ENCODE measurements at places on chromosomes 3 and 15.

DNA sequence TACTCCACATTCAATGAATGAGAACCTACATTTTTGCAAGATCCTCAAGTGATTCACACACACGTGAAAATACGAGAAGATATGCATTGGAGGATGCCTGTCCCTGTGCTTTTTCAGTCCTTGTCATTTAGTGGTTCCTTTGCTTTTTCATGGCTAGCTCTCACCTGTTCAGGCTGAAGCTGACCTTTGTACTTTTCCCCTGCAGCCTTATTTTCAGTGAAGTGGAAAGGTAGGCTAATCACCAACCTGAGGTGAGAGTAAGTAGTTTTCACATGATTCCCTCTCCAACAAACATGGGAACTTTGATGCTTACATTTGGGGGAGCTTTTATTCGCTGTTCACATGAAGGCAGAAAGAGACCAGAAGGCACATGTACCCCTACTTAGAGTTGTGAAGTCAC is 8.3 kb downstream of the ITPR1 start:
- DNase-seq: no peak

GRCh38 chr15:60871731-60872130 is 357.4 kb downstream of the RORA start:
- DNase-seq: no peak

GRCh38 chr3:168608926-168609325 is 513.2 kb upstream of the GOLIM4 start:
- DNase-seq: no peak

DNA sequence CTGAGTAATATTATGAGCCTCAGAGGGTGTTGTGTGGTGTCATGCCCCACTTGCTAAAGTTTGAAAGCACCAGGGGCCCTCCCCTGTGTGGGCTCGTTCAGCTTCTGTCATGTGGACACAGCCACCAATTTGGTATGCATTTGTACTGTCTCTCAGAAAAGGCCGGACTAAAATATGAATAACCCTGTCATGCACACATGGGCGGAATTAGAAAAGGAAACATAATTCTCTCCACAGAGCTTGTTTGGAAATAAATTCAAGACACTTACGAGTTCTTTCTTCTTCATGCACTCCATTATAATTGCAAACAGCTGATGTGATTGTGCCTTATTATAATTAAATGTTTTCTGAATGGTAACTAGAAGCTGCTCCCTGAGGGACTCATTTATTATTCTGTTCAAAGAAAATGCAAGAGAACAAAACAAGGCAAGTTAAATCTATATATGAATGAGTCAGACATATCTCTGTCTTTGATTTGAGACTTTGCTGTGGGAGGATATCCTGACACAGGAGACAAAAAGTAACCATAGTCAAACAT is 39.1 kb downstream of the TRPM1 start:
- no peak for DNase-seq

DNA sequence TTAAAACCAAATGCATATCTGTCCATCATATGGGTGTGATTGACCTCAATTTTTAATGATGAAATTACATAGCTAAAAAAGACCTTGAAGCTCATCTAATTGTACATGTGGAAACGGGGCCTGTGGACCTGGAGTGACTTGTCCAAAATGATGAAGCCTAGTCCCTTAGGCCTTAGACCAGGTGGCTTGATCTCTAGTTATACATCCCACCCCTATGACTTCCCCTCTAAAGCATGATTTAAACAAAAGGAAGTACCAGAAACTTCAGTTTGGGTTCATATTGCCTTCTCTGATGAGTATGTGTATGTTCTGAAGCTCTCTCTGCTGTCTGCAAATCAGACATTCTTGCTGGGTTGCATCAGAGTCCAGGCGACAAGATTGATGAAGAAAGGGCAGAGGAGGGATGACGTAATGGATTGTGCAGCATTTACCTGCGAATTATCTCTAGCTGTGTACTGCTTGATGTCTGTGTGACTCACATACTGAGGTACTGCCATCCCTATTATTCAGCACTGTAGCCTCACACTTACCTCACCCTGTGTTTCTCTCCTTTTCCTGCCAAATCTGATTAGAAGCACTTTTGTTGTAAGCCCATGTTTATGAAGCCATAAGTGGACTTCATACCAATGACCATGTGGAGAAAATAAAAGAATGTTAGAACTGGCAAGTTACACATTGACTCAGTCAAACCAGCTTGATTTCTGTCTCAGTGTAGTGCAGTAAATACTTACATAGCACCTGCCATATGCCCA is 111.5 kb downstream of the FILIP1L start:
- DNase-seq: no peak

- no peak for DNase-seq
Observed at GRCh38 chr3:59418836-59419235, 369.0 kb upstream of the CFAP20DC start.

GRCh38 chr3:19399356-19399755 is 251.0 kb downstream of the KCNH8 start:
- no peak for DNase-seq

DNA sequence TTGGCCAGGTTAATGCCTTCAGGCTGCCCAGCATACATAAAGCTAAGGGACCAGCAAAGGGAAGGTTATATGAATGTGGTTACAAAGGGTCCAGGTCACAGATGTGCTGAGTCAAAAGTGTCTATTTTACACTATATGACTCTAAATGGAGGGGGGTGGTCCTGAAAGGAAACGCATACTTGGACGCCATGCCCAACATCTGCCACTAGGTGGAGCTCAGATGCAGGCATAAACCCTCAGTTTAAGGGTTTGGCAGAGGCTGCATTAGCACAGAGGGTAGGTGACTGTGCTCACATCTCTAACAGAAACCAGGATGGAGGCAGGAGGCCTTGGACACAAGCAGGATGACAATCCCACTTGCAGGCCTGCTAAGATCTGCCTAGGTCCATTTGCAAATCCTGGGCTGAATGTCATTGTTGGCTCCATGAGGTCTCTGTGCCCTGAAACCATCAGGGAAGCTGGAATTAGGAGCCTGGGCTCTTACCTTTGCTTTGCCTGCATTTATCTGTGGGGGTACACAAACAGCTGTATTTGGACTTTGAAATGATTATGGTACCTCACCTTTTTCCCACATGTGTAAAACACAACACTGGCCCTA is 55.8 kb downstream of the ZNF621 start:
- DNase-seq: peak; percentile 7

DNA sequence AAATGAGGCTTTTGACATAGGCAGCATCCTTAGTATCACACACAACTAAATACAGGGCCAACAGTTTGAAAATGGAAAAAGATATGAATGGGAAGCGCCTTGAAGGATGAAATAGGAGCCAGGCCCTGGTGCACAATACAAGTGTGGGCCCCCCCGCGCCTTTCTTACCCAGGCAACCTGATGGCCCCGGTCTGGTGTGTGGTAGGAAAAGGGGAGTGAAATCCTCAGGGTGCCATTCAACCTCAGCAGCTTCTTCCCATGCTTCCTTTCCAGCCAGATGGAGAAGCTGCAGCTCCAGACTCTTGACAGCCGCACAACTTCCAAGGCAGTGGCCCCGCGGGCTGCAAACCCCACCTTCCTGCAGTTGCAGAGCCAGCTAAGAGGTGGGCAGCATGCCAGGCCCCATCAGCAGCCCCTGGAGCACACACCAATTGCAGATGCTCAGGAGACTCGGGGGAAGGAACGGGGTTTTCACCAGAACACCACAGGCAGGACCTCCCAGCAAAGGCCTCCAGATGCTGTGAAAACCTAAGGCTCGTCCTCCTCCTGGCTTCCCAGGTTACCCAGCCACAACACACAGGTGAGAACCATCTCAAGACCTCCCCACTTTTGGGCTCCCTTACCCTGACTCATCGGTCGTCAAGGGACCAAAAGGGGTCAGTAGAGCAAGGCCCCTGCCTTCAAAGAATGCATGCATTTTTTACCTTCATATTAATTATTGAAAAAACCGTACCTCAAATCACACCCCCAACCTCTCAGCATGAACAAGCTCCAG is 101.6 kb downstream of the CPN2 start:
- DNase-seq: no peak

- DNase-seq: no peak
Observed at GRCh38 chr3:169512991-169513390, 150.5 kb downstream of the MECOM start.

- no peak for DNase-seq
Observed at GRCh38 chr3:64627471-64628321, 60.1 kb downstream of the ADAMTS9 start.

- DNase-seq: no peak
Observed at GRCh38 chr15:35671197-35671596, 125.2 kb upstream of the DPH6 start.

GRCh38 chr3:128488636-128488990 is 4.4 kb downstream of the GATA2 start:
- DNase-seq: no peak

DNA sequence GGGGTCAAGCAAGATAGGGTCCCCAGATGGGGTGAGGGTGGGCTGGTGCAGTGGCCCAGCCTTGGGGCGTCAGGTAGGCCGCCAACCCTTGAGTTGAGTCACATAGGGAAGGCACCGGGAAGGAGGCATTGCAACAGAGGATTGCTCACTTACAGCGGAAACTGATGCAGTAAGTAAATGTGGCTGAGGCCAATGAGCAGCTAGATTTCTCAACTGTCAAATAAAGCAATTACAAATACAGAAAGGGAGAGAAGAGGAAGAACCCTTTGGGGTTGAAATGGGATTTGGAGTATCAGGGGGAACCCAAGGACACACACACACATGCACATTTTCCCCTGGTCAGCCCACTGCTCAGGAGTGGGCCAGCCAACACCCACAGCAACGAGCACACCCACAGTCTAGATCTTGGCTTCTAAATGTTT is 44.0 kb downstream of the CHSY1 start:
- DNase-seq: no peak

DNA sequence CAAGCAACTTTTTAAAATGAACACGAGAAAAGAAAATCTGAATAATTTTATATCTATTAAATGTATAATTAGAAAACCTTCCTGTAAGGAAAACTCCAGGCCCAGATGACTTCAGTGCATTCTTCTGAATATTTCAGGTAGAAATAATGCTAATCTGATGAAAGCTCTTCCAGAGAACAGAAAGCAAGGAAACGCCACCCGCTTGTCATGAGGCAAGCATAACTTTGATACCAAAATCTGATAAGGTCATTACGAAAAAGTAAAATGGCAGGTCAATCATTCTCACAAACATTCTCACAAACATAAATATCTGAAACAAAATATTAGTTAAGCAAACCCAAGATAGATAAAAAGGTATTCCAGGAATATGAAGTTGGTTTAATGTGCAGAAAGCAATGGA is 60.6 kb upstream of the PCSK6 start:
- no peak for DNase-seq

- DNase-seq: no peak
Observed at GRCh38 chr15:82178061-82178460, 84.5 kb downstream of the EFL1 start.

DNA sequence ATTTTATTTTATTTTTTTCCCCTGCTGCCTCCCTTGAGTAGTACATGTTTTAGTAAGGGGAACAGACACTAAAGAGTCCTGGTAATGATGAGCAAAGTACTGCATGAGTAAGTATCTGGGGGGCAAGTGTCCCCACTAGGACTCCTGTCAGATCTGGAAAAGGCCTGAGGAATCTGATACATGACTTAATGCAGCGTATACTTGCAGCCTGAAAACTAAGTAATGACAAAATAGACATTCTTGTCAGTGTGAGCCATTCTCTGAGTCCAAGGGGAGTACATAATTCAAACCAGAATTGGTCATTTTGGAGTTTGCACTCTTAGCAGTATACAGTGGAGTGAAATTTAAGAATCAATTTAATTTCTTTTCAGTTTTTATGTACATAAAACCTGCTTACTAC is 27.5 kb downstream of the NXPE3 start:
- no peak for DNase-seq

DNA sequence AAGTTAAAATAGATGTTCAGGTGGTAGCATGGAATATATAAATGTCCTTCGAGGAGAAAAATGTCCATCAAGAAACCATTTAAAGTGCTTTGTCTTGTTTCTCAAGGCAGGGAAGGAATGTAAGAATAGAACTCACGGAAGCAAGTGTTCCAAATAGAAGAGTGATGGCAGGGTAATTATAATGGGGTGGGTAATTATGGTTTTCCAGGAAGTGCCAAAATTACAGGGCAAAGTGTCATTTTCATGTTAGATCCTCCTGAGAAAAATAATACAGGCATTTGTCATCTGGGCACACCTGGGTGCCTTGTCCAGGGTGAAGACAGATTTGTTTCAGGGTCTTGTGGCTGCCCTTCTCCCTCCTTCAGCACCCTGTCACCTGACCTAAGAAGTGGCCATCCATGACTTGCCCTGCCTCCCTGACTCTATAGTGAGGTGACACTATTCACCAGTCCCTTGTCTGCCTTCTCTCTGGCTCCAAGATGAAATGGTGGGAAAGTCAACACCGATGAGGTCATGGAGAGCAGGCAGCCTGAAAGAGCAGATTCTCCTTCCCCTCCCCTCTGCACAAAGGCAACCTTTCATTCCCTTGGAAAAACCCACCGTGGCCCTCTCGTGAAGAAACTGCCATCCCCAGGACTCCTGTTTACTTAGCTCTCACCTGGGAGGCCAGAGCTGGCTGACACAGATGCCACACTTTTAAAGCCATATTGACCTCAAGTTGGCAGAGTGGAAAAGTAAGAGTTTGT is 45.1 kb upstream of the AMOTL2 start:
- no peak for DNase-seq

DNA sequence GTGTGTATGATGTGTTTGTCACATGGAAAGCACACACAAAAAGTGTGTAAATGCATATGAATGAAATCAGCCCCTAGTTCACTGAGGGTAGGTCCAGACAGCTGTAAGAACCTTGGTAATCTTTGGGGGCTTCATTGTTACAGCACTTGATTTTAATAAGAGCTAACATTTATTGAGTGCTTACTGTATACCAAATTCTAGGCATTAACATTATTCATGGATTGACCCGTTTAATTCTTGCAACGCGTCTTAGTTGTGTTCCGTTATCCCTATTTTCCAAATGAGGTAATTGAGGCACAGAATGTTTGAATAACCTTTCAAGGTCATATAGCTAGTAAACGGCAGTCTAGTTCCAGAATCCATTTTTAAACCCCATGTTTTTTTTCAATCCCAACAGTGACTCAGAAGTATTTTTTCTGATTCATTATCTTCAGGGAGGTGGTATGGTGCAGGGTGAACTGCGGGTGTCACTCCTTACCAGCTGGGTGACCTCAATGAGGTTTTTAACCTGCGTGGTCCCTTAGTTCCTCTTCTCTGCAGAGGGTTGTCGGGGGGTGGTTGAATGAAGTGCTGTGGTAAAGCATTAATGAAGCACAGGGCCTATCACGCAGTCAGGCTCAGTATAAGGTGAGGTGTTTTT is 14.2 kb downstream of the RAB8B start:
- no peak for DNase-seq

GRCh38 chr3:72342450-72342849 is 505.8 kb downstream of the SHQ1 start:
- DNase-seq: no peak

DNA sequence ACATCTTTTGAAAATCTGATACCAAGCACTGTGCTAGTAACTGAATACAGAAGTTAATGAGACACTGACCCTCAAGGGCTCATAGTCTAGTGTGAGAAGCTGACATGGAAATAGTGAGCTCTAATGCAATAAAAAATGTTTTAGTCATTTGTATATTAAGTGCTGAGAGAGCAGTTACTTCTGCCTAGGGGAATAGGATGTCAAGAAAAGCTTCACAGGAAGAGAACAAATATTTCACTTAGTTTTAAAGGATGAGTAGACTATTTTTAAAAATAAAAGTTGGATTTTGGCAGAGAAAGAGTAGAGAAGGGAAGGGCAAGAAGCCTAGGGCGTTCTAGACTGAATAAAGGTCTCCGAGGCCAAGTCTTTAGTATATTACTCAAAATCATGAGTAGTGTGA is 158.4 kb downstream of the ATG7 start:
- DNase-seq: no peak

- no peak for DNase-seq
Observed at GRCh38 chr3:110414855-110415254, 656.8 kb upstream of the NECTIN3 start.

GRCh38 chr3:134342259-134342658 is 32.0 kb downstream of the AMOTL2 start:
- DNase-seq: no peak

All from stimulated activated CD4-positive, alpha-beta T cell treated with anti-CD3 and anti-CD28 coated beads, Interleukin-15, amount 100 ng/mL, for 1 hour (primary cell).